ENCODE measurements at places on chromosomes 11 and 22.

- DNase-seq: no peak
Observed at GRCh38 chr22:20465759-20466077, 28.1 kb upstream of the SCARF2 start.

DNA sequence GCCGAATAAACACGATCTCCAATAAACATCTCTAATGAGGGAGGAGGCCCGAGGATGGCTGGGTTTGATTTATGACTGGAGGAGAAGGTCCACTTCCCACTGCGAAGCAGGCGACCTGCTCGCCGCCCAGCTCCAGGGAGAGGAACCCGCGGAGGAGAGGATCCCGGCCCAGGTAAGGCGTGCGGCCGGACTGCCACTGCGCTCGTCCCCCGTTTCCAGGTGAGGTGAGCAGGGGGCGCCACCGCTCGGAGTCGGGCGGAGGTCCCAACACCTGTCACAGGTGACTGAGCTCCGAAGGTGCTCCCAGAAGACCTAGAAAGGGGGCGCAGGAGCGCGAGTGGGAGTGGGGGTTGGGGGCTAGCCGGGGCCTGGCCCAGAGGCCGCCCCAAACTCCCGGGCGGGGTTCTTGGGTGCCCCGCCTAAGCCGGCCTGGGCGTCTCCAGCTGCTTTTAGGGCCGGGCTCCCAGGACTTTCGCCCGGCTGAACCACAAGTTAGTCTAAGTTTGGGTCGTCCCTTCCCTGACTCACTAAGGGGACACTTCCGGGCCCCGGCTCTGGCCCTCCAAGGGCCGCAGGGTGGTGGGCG, 5.4 kb upstream of the PAX6 start:
- DNase-seq: peak; percentile 18

DNA sequence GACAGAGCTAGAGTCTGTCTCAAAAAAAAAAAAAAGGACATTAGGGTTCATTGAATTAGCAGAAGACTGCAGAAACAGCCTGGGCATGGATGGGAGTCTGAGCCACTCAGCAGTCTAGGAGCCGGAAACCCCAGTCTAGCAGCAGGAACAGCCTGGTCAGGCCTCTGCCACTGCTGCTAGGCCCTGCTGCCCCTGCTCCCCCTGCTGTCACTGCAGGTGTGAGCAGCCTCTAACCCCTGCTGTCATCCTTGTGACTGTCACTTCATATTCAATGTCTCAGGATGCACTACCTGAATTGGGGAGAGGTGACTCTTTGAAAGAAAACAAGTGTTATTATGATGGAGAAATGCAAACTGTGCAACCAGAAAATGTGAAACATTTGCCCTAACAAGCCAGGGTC, 7.0 kb upstream of the DDX17 start:
- DNase-seq: no peak

- DNase-seq: no peak
Observed at GRCh38 chr11:1459219-1459575, 27.4 kb downstream of the MOB2 start.

DNA sequence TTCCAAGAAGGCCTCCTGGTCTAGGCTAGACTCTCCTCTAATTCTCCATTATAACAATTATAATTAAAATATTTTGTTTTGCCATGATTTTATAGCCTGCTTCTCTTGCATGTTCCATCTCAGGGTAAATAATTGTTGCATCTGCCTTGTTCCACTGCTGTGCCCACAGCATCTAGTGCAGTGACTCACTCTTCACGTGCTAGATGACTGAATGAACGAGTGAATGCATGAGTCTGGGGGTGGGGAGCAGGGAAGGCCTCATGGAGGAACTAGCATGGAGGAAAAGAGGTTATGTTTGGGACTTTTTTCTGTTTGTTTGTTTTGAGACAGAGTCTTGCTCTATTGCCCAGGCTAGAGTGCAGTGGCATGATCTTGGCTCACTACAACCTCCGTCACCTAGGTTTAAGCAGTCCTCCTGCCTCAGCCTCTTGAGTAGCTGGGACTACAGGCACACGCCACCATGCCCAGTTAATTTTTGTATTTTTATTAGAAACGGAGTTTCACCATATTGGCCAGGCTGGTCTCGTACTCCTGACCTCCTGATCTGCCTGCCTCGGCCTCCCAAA, 5.2 kb upstream of the OAF start:
- DNase-seq: no peak

GRCh38 chr22:17218341-17218740, 894 bp downstream of the ADA2 start:
- DNase-seq: no peak

GRCh38 chr11:120198787-120199469, 11.9 kb upstream of the OAF start:
- DNase-seq: no peak

DNA sequence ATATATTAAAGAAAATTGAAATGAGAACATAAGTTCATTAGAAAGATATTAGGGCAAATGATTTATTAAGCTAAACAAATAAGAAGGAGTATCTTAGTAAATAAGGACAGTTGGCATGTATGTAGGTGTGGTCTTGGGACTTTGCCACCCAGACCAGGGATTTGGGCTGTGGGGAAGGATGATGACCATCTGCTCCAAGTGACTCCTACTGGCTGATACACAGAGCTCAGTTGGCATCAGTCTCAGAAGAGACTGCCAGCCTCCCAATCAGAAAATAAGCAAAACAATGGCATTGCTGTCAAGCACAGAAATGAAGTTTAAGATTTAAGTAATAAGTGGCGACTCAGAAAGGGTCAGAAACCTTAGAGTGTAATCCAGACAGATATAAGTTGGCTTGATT, 49.5 kb downstream of the PAX6 start:
- DNase-seq: no peak

DNA sequence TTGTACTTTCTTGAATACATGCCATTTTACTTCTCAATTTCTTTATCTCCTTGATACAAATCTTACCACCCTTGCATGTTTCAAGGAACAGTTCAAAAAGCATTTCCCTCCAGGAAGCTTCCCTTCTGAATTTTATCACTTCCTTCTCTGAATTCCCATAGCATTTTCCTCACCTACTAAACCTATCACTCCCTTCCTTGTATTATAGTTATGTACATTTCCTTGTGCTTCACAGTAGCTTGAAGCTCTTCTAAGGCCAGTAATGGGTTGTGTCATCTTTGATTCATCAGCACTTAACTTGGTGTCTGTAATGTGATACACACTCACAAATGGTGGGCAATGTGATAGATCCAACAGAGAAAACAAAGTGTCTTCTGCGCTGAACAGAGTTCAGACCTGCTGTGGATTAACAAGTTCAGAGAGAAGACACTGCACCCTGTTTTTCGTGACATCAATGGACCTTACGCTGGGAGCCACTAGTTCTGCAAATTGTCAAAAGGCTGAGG, 127.5 kb downstream of the CCDC81 start:
- no peak for DNase-seq

- no peak for DNase-seq
Observed at GRCh38 chr22:47307822-47308221, 545.4 kb downstream of the TBC1D22A start.

- DNase-seq: no peak
Observed at GRCh38 chr11:41256041-41256440, 203.4 kb downstream of the LRRC4C start.

DNA sequence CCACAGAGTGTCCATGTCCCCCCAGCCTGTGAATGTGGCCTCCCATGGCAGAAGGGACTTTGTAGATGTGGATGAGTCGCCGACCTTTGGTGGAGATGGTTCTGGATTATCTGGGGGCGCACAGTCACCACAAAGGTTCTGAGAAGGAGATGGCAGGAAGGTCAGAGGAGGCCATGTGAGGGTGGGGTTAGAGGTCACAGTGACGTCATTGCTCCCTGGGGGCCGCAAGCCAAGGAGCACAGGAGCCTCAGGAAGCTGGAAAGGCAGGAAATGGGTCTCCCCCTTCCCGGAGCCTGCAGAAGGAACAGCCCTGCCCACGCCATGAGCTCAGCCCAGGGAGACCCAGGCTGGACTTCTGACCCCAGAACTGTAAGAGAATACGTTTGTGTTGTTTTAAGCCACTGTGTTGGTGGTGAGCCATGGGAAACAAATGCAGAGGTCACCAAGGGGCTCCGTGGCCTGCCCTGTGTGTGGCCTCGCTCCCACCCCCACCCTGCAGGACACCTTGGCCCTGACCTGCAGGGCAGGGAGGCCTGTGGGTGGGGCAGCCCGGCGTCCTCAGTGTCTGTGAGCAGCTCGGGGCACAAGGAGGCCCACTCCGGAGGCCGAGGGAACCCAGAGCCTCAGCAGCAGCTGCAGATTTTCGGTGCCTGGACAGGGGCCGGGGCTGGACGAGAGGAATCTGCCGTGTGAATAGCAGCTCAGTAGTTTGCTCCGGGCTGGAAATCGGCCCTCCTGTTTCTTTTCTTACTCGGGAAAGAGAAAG, 32.1 kb downstream of the GRAMD4 start:
- DNase-seq: peak; percentile 78

DNA sequence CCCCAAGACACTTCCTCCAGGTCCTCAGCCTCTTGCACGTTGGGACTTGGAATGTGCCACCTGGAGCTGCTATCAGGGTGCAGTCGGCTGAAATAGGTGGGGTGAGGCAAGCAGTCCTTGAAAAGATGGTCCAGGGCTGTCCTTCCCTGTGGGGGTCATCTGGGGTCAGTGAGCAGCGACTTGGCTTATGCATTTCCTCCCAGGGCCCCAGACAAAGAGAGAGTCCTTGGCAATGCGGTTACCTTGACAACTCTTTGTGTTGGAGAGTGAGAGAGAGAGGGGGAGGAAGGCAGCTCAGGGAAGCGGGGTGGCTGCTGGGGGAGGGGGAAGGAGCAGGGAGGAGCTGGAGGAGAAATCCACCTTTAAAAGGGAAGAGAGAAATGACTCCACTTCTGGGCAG, 93.8 kb downstream of the MIAT start:
- peak; percentile 36 for DNase-seq

DNA sequence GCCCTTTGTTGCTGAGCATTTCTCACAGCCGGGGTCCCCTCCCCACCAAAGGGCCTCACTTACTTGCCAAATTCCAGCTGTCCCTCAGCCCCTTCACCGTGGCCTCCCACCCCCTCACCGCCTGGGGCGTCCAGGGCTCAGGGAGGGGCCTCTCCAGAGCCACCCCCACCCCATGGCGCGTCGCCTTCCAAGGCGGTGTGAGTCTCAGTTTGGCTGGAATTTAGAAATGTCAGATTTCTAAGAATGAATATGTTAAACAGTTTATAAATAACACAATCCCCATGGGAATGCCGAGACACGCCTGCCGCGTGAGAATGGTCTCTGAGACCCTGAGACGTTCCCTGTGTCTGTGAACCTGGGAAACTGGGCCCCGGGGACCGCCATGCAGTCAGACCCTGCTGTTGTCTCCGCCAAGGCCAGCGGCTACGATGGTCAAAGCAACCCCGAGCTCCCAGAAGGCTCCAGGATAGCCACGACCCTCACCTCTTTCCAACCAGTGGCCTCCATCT, 28.9 kb downstream of the CELSR1 start:
- DNase-seq: no peak
